Renal cortical epithelial cell (primary cell): ENCODE measurements at places on chromosomes 12 and 14. TPM values are rescaled to one million over a fixed set of nuclear protein-coding genes. Genes with fewer than 3 reads are reported as not detected.

DNA sequence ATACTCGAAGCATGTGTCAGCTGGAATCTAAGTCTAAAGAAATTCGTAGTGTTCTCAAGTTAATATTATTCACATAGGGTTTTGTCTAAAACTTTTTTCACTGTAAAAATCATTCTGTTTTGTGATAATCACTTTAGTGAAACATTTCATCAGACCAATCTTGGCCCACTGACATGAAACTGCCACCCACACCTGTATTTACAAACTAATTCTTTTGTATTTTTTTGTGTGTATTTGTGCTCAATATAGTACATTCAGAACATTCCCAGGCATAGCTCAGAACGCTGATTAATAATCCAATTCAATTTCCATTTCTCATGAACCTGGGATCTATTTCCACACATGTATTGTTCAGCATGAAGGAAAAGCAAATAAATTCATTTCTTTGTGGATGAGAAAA, 191.7 kb downstream of the RASSF9 start:
- no peak for DNase-seq

- DNase-seq = no peak
These were observed 23.9 kb upstream of the SMOC1 start for GRCh38 chr14:69855180-69855832.

GRCh38 chr14:101830271-101830670, 68.8 kb downstream of the PPP2R5C start:
- DNase-seq = no peak

Gene JKAMP
- 136 and 162 TPM in 2 replicates for total RNA-seq

Gene MYL2
- not detected in 2 replicates for total RNA-seq

Gene PRB2
- total RNA-seq = not detected in 2 replicates

Gene RNU6-7
- total RNA-seq = not detected in 2 replicates

Gene TMEM30B
- total RNA-seq = 0.45 and 4.2 TPM in 2 replicates
